BE2C (cell line): ENCODE measurements at places on chromosomes 5 and 9.

DNA sequence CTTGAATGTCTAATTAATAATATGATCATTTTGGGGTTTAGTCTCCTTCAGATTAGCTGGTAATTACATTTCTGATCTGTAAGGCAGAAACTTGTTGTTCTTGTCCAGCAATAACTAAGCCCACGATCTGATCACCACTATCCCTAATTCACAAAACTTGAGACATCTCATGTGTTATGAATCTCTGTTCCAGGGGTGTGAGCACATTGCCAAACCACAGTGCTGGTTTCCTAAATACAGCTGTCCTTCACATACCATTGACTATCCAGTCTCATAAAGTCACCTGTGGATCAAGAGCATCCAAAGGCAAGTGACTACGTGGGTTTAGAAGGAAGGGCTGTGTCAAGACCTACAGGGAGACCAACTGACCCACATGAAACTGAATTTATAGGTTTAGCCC, 134.1 kb upstream of the PRLR start:
- DNase-seq = no peak

DNA sequence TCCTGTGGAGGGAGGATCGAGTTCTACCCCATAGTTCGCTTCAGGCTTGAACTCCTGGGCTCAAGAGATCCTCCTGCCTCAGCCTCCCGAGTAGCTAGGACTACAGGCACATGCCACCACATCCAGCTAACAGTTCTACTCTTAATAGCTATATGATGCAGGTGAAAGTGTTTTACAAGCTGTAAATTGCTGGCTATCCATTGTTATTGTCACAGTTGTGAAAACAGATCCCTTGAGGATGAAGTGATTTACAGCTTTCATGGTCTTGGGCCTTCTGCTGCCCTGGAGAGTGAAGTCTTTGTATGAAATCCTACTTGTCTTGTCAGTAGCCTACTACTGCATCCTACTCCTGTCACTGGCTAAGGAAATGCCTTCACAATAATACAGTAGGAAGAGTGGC, 48.0 kb downstream of the GRAMD2B start:
- no peak for DNase-seq

GRCh38 chr9:4170231-4170630, 129.6 kb downstream of the GLIS3 start:
- DNase-seq = no peak

- DNase-seq = peak; percentile 47
Measured at GRCh38 chr5:56303511-56303910, 70.4 kb upstream of the ANKRD55 start.

GRCh38 chr5:177133096-177133852, at the start of gene NSD1:
NSD1 (plus strand) TSS chr5:177133773; CDS start chr5:177135104, 1,331 bp downstream.
- peak; percentile 73 for DNase-seq

DNA sequence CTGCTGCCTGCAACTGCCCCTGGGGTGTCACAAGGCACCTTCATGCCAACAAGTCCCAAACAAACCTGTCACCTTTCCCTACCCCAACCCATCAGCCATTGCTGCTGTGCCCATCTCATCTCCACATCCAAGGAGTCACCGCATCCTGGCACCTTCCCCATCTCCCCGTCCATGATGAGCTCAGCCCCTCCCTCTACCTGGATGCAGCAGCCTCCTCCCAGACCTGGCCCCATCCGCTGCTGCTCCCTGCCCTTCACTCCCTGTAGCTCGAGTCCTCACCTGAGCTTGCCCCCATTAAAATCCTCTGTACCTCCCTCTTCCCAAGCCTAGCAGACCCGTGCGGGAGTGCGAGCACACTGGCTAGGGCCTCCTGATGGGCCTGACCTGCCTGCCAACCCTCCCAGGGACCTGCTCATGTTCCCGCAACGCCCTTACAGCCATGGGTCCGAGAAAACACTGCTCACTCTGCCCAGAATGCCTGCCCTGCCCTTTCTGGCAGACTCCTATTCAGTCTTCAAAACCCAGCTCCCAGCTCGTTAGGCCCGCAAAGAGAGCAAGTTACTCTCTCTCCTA, 110.6 kb downstream of the ADAMTS2 start:
- DNase-seq = no peak

DNA sequence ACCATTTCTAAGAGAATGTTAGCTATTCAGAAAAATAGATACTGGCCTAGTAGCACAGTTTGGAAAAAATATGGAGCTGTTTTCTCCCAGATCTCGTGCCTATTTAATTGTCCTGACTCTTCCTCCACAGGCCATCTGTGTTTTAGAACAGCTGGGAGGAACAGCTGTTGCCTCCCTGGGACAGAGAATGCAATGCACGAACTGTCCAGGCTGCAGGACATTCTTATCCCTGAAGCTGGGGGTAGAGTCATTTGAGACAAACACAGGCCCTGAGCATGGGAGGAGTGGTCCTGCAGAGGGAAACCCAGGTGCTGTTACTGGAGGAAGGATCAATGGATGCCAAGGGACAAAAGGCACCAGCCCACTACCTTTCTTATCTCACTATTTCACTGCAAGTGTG, 20.9 kb upstream of the SPARC start:
- no peak for DNase-seq

DNA sequence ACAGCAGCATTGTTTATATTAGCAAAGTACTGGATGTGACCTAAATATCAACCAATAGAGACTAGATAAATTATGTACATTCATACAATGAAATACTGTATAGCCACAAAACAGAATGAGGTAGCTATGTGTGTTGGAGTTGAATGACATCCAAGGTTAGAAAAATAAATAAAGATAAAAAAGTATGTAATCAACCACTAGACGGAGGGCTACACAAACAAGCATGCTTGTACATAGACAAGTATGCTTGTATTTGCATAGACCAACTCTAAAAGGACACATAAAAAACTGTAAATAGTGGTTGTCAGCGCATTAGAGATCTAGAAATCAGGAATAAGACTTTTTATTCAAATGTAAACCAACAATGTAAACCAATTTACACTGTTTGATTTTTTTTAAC, 3.0 kb downstream of the FEM1C start:
- no peak for DNase-seq

- DNase-seq = no peak
Measured at GRCh38 chr5:152282331-152282730, 122.7 kb downstream of the NMUR2 start.

DNA sequence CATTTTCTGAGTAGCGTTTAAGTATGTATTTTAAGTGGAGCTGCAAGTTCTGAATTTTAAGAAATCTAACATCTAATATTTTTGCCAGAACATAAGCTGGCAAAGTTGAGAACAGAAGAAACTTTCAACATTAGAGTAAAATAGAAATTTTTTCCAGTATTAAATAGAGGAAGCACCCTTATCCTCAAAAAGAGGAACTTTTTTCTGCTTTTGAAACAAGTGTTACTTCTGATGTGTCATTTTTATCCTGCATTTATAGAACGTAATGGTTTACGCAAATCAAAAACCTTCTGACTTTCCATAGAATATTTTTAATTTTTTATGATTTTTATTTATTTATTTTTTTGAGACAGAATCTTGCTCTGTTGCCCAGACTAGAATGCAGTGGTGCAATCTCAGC, 21.8 kb downstream of the ZBED3 start:
- no peak for DNase-seq

GRCh38 chr5:31362529-31362900, 169.0 kb downstream of the CDH6 start:
- DNase-seq = no peak

DNA sequence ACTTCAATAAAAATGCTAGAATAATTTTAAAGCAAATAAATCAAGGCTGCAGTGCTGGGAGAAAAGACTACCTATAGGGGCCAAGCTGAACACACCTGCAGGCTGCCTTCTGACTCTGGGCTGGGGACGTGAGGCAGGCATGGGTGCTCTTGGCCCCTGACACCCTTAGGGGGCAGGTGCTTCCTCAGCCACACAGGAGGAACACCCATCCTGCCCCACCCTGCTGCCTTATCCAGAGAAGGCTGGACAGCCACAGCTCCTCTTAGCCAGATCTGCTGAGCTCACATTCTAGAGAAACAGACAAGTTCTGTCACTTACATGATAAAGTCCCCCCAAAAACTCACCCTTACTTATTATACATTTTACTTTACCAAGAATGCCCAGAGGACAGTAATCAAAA, 6.6 kb upstream of the LMX1B start:
- no peak for DNase-seq

- DNase-seq = no peak
Measured at GRCh38 chr5:74772359-74772758, 5.3 kb downstream of the NSA2 start.

DNA sequence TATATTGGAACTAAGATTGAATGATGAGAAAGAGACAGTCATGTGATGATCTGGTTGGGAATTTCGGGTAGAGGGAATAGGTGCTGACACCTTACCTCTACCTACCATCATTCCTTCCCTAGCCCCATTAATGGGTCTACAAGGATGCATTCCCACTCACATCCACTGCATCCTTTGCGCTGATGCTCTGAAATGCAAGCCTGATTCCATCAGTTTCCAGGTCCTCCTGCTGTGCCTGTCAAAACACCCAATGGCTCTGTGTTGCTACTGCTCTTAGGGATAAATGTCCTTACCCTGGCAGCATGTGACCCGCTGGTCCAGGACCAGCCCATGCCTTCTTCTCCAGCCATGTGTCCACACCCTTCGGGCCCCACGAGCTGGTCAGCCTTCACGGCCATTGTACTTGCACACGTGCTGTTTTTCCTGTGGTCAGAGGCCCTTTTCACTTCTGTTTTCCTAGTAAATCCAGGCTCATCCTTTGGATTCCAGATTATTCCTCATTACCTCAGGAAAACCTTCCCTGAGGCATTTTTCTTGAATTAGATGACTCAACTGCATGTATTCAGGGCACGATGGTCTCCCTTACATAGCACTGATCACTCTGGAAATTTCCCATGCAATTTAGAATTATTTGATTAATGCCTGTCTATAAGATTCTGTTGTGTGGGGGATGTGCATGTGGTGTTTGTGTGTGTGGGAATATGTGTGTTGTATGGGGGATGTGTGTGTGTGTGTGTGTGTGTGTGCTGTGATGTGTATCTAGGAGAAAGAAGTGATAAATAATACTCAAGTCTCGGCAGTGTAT, 185.0 kb downstream of the DIRAS2 start:
- DNase-seq = no peak

DNA sequence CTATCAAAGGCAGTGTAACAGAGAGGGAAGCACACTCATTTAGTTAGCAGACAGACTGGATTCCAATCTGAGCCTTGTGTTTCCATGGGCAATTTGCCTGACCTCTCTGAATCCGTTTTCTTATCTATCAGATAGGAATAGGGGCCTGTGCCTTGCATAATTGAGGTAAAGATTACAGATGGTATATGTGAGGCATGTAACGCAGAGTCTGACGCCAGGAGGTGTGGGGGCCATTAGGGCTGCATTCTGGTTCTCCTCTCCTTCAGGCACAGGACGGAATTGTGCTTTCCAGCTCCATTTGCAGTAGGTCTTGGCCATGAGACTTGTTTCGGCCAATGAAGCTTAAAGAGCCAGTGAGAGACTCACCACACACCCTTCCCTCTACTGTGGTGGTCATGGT, 97.6 kb downstream of the FRMD3 start:
- DNase-seq = peak; percentile 53

- no peak for DNase-seq
Measured at GRCh38 chr5:37918424-37918823, 78.6 kb upstream of the GDNF start.

DNA sequence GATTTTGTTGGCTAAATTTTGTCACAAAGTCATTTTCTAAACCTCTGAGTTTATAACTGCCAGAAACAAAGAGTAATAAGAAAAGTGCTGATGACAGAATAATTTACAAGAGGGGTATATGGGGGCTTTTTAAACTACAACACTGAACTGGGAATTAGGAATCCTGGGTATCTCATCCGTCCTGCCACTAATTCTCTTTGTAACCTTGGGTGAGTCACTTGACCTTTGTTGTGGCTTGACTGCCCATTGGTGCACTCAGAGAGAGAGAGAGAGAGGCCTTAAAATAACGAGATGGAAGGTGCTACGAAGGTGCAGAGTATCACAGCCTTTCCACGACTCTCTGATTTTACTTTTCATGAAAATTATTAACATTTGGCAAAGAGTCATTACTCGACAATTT, 130.3 kb upstream of the CNTLN start:
- no peak for DNase-seq

DNA sequence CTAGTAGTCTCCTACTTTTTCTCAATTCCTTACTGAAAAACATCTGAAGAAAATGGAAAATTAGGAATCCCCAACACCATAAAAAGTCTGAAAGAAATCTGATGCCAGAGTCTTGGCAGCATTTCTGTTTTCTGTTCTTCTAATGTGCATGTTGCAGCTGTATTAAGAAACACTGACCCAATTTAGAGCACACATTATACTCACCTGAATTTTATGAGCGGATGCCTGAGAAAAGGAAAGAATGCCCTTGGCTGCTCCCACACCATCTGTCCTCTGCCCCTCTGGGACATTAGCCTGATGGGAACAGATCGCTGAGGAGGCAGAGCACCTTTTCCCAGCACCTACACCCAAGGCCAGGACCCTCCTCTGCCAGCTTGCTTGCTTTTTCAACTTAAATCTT, 14.1 kb upstream of the ANP32B start:
- DNase-seq = no peak

GRCh38 chr9:118578467-118578866, 790.8 kb downstream of the BRINP1 start:
- DNase-seq = no peak

DNA sequence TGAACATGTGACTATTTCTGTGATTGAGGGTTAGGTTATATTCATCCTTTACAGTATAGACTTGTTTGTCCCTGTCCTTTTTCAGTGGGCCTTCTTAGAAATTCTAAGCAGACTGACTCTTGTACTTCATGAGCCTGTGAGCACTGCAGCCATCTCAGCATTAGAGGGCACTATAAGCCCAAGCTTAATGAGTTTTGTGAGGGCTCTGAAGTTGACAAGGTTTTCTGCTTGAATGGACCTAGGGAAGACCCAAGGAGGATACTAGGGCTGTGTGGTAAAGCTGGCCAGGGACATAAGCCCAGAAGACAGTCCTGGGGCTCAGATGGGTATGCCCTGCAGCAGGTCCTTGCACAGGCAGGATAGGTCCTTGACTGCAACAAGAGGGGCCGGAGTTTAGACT, 126.5 kb downstream of the MRPS30 start:
- peak; percentile 35 for DNase-seq

DNA sequence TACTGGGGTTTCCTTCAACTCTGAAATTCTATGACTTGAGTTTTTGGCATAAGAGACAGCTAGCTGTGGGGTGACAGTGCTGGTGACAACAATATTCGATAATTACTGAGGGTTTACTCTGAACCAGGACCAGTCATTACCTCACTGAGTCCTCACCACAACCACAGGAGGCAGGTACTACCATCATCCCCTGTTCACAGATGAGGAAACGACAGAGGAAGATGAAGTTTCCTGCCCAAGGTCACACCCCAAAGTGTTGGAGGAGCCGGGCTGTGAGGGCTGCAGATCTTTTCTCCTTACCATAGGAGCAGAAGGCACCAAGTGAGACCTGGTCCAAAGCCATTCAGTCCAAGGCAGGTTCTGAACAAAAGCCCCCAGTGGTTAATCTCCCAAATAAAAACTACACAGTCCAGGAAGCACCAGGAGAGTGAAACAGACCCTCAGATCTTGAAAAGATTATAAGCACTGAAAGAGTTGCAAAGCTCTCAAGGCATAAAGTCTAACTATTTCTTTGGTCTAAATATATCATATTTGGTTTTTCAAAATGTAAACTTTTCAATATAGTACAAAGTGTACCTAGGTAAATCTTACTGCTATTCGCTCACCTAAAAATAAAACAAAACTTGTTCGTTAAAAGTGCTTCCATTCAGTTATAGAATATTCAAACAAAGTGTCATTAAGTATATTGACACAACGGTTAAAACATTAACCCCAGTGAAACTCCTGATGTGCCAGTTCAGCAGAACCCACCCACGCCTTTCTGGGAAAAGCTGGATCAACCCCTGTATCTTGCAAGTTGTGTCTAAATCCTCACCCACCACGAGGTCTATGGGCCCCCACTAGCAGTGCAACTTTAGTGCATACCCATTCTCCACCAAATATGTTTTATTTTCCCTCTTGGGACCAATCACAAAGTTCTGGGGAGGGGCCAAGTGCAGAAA, 82.6 kb upstream of the EQTN start:
- no peak for DNase-seq
